ENCODE measurements at places on chromosomes 2 and 18.
A peak's percentile ranks its signal among the peaks of the same experiment; 100 is the strongest.

DNA sequence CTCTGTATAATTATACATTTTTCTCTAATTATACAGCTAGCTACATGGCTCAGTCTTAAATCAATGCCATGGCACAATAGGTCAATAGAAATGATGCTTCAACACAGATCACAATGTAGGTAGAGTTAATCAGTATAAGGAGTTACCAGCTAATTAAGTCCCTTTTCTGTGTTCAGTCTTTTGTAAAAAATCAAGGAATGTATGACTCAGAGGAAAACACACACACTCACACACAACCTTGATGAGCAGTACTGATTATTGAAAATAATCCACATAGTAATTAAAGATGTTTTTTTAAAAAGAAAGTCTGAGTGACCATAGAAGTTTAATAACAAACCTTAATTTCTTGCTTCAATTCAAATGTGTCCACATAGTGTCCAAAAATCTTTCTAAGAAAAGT, 691.3 kb downstream of the LRP1B start:
- no peak for DNase-seq

GRCh38 chr2:54579682-54580620, 123.8 kb downstream of the SPTBN1 start:
- peak; percentile 72 for DNase-seq

- DNase-seq: no peak
Measured at GRCh38 chr2:177338177-177338721, 54.3 kb upstream of the AGPS start.

GRCh38 chr2:11203480-11203879, 48.2 kb downstream of the SLC66A3 start:
- DNase-seq: no peak

DNA sequence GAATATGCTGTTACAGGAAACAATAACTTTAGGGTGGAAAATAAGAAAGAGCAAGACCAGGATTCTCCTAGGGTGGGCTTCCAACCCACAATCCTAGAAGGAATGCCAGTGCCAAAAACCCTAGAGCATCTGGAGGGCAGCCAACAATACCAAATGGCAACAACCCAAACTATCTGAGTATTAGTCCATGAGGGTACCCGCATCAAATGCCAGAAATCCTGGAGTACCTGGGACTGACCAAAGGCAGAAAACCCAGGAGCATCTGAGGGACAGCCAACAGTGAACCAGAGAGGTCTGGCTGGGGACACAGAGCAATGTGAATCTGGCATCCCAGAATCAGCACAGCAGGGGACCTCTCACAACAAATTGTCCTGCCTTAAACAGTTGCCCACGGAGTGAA, 126.3 kb downstream of the SCG2 start:
- no peak for DNase-seq

DNA sequence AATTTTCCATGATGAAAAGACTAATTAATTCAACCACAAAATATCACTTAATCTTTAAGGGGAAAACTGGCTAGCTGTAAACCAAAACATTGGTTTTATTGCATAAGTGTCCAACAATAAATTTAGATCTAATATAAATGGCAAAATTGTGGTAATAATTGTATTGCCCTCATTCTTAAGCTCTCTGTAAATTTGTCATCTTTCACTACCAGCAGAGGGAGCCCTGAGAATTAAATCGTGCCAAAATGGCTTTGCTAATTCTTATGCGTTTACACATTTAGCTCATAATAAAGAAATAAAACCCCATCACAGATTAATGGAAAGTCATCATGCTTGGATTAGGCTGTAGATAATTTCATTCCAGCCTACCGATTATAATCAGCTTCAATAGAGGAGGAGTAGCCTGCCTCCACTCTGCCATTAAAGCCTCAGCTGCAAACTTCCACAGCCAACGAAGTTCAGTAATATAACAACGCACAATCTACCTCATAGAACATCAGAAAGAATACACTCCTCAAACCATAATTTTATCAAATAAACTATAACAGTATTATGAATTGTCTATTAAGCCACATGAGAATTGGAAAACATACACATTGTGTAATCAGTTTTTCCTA, 70.0 kb upstream of the ATP5MC3 start:
- DNase-seq: peak; percentile 2

- DNase-seq: no peak
Measured at GRCh38 chr2:44942304-44943030, 965 bp downstream of the SIX3 start.

DNA sequence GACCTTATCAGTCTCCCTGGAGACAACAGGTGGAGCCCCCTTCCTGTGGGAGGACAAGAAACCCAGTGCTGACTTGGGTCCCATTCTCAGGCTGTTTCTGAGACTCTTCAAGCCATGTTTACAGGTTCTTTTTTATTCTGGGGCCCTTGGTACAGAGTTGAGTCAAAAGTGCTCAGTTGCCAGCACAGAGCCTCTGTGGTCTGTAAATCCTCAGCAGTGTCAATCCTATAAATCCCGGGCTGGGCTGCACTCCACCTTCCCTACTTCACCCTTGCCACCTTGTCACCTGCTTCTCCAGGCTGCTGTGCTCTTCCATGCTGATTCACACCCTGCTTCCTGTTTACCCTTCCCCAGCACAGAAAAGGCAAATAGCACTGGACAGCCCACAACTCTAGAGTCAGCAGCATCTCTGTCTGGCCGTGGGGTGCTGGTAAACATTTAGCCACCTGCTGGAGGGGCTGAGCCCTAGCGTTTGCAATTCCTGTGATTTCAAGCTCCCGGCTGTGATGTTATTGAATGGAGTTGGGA, 74.7 kb downstream of the TNFRSF11A start:
- DNase-seq: no peak

- no peak for DNase-seq
Measured at GRCh38 chr2:163269374-163270021, 430.9 kb upstream of the KCNH7 start.

- no peak for DNase-seq
Measured at GRCh38 chr18:36564841-36565240, 264.0 kb downstream of the TPGS2 start.

DNA sequence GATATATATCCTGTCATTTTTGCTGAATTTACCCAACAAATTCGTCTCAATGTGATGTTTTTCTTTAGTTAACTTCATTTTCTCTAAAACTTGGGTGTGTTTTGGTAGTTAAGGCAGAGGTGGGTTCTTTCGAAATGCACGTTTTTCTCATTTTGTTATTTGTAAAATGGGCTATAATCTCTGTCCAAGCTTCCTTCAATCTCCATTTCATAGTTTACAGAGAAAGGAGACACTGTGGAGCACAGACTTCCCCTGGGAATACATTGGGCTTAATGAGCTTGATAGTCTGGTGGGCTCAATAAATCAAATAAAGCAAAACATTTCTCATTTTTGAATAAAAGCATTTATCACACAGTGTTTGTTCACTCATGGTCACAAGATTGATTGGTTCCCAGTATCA, 145.1 kb downstream of the AGPS start:
- no peak for DNase-seq

DNA sequence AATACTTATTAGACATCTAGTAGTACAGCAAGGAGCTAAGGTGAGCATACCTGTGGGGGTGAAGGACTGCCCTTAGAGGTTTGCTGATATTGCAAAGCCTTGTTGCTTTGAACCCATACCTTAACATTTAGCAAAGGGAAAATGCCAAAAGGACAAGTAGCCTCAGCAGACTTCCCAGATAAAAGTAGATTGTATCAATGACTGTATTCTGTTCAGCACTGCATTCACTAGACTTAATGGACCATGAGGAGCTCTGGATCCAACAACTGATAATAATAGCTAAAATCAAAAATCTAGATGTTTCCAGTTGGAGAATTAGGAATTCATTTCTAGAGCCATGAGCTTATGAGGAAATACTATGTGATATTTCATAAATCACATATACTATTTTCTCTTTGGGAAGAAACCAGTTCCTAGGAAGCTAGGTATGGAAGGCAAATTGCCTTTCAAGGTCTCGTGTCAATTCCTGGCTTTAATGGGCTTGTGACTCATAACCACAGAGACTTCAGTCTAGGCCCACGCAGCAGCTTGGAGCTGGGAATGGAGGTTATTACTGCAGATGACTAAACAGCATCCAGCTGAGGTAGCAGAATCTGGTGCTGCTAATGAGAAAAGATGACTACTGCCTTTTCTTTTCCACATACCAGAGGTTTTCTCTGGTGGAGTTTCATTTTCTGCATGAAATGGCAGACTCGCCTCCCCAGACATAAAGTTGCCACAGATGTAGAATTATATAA, 191.2 kb upstream of the NABP1 start:
- DNase-seq: no peak

- DNase-seq: no peak
Measured at GRCh38 chr18:38115201-38115600, 549.6 kb upstream of the CELF4 start.

All from CD4-positive, alpha-beta T cell treated with Interleukin-6 for 4 hours (primary cell).